ENCODE measurements at places on chromosomes 2 and 18. TPM values are rescaled to one million over a fixed set of nuclear protein-coding genes. Genes with fewer than 3 reads are reported as not detected.

RAD51AP2 gene
- not detected for polyA plus RNA-seq

IL1R2 gene
- polyA plus RNA-seq = 6.0 TPM

- H3K4me1 ChIP-seq = no peaks in the 10 kb centered on the region
- no peak overlapping the region for H3K27ac ChIP-seq
- H3K36me3 ChIP-seq = no peaks in the 10 kb centered on the region
- no peak for DNase-seq
- no peaks in the 10 kb centered on the region for H3K27me3 ChIP-seq
- H3K4me3 ChIP-seq = no peak overlapping the region
These were observed 91.5 kb upstream of the HS6ST1 start for GRCh38 chr2:128410035-128410757.

- H3K4me3 ChIP-seq = peak overlapping the region; percentile 77
- peak; percentile 13 for DNase-seq
- no peaks in the 10 kb centered on the region for H3K27me3 ChIP-seq
- H3K36me3 ChIP-seq = no peaks in the 10 kb centered on the region
These were observed 142.6 kb upstream of the ALKAL2 start for GRCh38 chr2:430291-431040.

GRCh38 chr18:60060026-60060425, 160.2 kb downstream of the PMAIP1 start:
- H3K27me3 ChIP-seq = peaks cover 5% of the 10 kb centered on the region
- H3K4me1 ChIP-seq = no peaks in the 10 kb centered on the region
- no peak for DNase-seq
- no peaks in the 10 kb centered on the region for H3K36me3 ChIP-seq

DNA sequence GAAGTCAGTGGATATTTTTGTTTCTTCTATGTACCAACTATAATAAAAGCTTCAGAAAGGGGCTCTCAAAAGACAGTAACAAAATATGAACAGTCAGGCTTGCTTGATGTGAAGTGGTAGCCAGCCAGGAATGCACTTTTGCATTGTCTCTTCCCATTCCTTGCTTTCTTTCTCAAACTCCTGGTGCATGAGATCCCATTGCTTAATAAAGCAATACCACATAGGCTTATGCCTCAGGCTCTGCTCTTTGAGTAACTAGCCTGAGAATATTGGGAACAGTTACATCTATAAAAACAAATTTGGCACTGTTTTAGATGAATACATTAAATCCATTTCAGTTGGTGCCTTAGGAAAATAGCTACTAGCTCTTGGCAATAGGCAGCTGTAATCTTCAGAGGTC, 62.6 kb upstream of the ST6GAL2 start:
- no peak for DNase-seq
- no peaks in the 10 kb centered on the region for H3K27me3 ChIP-seq
- H3K4me1 ChIP-seq = no peaks in the 10 kb centered on the region
- no peak overlapping the region for H3K4me3 ChIP-seq

DNA sequence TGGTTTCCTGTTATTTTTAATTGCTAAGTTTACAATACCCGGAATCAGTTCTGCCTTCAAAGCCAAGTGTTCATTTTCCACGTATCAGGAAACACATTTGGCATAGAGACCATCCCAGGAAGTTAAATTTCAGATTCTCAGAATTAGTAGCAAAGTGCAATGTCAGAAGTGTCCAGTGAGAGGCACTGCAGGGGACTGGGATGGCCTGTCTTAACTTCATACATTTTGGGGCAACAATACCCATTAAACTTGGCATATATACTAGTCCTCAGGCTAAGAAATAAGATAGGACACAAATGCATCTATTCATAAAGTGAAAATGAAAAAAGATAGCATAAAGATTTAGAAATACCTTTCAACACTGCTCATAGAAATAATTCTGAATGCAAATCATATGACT, 1.5 kb upstream of the IL1RL2 start:
- H3K27ac ChIP-seq = no peak overlapping the region
- peaks cover 14% of the 10 kb centered on the region for H3K4me1 ChIP-seq
- DNase-seq = no peak
- no peaks in the 10 kb centered on the region for H3K27me3 ChIP-seq
- H3K36me3 ChIP-seq = no peaks in the 10 kb centered on the region

GRCh38 chr2:231810905-231811304, 24.7 kb downstream of the COPS7B start:
- no peak for DNase-seq
- no peaks in the 10 kb centered on the region for H3K4me1 ChIP-seq
- H3K27me3 ChIP-seq = no peaks in the 10 kb centered on the region
- peaks cover 46% of the 10 kb centered on the region for H3K36me3 ChIP-seq

- H3K4me3 ChIP-seq = no peak overlapping the region
- no peak for DNase-seq
- H3K4me1 ChIP-seq = no peaks in the 10 kb centered on the region
- no peak overlapping the region for H3K27ac ChIP-seq
These were observed 37.6 kb upstream of the FZD7 start for GRCh38 chr2:201996006-201996405.
